ENCODE measurements at places on chromosomes 3 and 15.

GRCh38 chr15:90862964-90863778 lies 5.2 kb upstream of the FURIN start:
- no peak for DNase-seq

GRCh38 chr3:166582236-166582635 lies 745.0 kb upstream of the BCHE start:
- no peak for DNase-seq

- DNase-seq = no peak
Measured at GRCh38 chr3:78831446-78831972, 936.3 kb downstream of the ROBO1 start.

GRCh38 chr3:111906656-111907055 lies 47.6 kb downstream of the PHLDB2 start:
- DNase-seq = no peak

DNA sequence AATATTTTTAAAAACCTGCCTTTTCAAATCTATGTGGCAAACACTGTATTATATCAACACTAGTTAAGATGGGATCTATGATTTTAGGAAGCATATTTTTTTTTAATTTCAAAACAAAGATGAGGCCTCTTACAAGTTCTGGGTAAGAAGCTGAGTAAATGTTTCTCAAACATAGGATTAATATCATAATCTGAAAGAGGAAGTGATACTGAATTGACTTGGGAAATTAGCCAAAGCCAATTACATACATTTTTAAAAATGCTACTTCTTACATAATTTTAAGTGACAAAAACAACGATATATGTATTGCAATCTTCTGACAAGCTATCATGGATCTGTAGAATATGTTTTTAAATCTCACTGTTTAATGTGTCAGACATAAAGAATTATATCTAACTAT lies 135.1 kb upstream of the UBP1 start:
- DNase-seq = no peak

- no peak for DNase-seq
Measured at GRCh38 chr3:138939561-138940241, 7.2 kb downstream of the FOXL2 start.
